Activated CD8-positive, alpha-beta memory T cell treated with anti-CD3 and anti-CD28 coated beads for 1 hour (primary cell): ENCODE measurements at places on chromosomes 7 and 10.

GRCh38 chr7:132412435-132412834, 163.8 kb downstream of the PLXNA4 start:
- DNase-seq, result no peak

GRCh38 chr10:57706576-57707299, 561.0 kb downstream of the IPMK start:
- DNase-seq, result no peak

- no peak for DNase-seq
Observed at GRCh38 chr7:96400001-96400400, 78.1 kb upstream of the SLC25A13 start.

DNA sequence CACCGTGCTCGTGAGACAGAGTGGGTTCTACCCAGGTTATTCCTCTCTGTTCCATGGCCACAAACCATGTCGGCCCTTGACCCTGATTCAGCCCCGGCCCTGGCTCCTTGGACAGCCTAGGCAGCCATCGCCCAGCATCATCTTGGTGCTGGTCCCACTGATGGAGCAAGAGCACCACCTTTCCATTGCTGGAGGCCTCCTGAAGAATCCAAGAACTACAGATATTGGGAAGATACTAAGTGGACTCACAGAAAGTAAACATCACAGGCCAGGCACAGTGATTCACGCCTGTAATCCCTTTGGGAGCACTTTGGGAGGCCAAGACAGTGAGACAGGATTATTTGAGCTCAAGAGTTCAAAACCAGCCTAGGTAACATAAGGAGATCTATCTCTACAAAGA, 125.1 kb downstream of the NT5C2 start:
- no peak for DNase-seq

DNA sequence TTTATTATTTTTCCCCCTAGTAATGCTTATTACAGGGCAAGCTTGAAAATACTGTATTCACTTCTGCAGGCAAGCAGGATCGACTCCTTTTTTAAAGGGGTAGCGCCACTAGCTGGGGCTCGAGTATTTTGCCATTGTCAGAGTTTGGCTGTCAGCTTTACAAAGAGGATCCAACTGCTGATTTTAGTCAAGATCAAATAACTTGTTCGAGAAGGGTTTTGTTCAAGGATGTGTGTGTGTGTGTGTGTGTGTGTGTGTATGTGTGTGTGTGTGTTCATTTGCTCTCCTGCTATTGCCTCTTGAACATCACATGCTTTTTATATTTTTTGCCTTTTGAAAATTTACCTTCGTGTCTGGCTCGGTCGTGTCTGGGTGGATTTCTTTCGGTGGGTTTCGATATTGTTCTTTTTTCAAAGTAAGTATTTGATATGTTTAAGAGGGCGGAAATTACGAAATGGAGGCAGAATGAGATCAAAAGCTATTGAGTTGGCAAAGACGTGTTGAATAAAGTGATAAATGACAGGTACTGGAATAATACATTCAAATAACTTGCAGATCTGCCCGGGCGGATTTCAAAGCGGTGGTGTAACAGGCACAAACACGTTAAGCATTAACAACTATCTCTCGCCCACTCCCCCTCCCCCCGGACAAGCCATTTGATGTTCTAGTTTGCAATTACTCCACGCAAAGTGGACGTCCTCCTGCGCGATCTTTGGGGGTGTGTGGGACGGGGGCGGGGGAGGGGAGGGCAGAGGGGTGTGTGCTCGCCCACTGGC, 1.1 kb downstream of the ARID5B start:
- DNase-seq, result peak; percentile 38
